Right kidney (tissue), 9 donors: ENCODE measurements at places on chromosomes 6 and 20.
A peak's percentile ranks its signal among the peaks of the same experiment; 100 is the strongest.

- no peak for DNase-seq
These were observed 114.8 kb downstream of the SCML4 start for GRCh38 chr6:107709341-107709740.

DNA sequence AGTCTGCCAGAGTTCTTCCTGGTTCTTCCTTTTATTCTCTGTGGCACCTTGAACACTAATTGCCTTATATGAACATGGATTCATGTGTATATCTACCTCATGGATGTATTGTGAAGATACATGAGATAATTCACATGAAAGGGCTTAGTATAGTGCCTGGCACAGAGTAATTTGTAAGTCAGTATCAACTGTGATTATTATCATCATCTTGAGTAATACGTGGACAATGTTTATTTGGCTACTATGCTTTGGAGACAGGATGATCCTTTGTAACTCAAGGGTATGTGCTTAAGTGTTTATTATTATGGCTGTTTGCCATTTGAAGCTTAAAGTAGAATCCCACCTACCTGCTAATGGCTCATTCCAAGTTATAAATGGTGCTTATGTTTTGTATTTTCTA, 16.0 kb downstream of the DOP1A start:
- no peak for DNase-seq

GRCh38 chr20:59802471-59803221, 130.8 kb downstream of the SYCP2 start:
- no peak for DNase-seq

GRCh38 chr6:126017668-126018067, 31.3 kb downstream of the TRMT11 start:
- no peak for DNase-seq

- no peak for DNase-seq
These were observed 518.9 kb upstream of the JARID2 start for GRCh38 chr6:14726816-14727493.

GRCh38 chr6:31403283-31404060, at the start of gene MICA:
MICA (plus strand) TSS chr6:31403595; CDS start chr6:31403633, 38 bp downstream.
- DNase-seq = peak; percentile 84

DNA sequence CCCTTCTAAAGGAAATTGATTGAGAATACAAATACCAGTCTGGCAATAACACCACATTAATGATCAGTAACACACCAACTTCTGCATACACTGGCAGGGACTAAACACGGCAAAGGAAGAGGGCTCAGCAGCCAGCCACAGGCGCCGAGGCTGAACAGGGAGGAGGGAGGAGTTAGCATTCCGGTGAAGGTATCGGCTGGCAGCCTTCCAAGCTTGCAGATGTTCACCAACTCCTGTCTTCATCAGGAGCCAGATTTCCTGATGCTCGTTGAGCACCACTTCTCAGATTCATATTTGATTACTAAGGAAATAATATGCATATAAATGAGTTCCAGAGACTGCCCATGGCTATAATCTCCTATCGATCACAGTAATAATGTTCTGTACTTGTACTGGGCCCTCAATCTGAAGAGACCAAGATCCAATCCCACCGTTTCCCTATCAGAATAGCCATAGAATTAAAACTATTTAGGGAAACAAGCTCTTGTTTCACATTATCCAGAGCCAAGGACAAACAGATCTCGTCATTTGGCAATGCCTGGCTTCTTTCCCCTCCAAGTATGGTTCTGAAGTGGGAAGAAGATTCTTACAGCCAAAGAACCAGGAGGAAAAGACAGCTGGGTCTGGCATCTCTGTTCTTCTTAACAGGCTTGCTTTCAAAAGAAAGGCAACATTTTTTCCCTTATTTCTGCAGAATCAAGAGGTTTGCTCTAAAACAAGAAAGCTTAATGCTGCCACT, 42.2 kb downstream of the GFOD1 start:
- no peak for DNase-seq

DNA sequence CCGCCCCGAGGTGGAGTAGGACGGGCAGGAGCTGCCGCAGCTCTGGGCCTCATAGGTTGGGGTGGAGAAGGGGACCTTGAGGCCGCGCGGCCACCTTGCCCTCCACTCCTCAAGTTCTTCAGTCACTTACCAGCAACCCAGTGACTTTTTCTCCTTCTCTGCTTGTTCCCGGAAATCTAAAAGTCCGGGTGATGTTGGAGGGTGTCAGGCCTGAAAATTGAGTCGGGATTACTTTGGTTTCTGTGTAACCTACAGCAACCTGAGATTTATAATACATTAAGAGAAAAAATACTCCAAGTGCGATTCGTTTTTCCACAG, 338 bp downstream of the RWDD1 start:
- DNase-seq = no peak

GRCh38 chr6:157607317-157608109, 215.5 kb upstream of the SNX9 start:
- no peak for DNase-seq

DNA sequence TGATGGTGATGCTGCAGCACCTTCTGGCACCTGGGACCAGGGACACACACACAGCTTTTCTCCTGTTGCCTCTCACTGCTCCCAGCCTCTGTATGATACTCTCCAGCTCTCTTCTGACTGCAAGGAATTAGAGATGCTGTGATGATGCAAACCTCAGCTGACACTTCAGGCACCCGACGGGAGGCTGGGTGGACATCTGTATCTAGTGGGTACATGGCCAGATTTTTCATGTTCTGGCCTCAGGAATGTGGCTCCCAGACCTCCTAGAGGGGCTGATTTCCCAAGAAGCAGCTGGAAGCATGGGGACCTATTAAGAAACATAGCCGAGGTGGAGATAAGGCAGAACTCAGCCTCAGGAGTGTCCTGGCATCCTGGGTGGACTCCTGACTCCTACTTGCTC, 6.8 kb upstream of the EPB41L1 start:
- no peak for DNase-seq

- DNase-seq = no peak
These were observed 134.2 kb downstream of the CARMIL1 start for GRCh38 chr6:25413207-25413905.

- DNase-seq = no peak
These were observed 454.9 kb downstream of the BTBD3 start for GRCh38 chr20:12372557-12372956.

GRCh38 chr6:133187657-133188453, 53.3 kb upstream of the EYA4 start:
- DNase-seq = no peak

DNA sequence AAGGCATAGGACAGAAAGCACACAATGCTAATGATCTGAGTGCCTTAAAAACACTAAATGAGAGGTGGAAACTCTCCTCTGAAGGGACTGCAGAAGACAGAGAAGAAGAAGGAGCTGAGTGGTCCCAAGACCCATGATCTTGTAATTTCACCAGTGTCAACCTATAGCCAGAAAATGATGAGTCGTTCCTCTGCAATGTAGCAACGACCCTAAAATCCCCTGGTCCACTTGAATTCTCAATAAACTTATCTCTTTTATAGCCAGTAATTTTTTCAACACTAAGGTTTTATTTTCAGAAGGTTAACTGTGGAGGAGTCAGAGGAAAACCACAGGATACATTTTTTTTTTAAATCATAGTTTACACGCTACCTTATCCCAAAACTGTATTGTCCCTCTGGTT, 490.6 kb upstream of the MARCKS start:
- no peak for DNase-seq

- DNase-seq = no peak
These were observed 5.1 kb downstream of the BPIFB2 start for GRCh38 chr20:33012327-33013189.

- DNase-seq = no peak
These were observed 3.0 kb downstream of the TCEA2 start for GRCh38 chr20:64065974-64066343.

DNA sequence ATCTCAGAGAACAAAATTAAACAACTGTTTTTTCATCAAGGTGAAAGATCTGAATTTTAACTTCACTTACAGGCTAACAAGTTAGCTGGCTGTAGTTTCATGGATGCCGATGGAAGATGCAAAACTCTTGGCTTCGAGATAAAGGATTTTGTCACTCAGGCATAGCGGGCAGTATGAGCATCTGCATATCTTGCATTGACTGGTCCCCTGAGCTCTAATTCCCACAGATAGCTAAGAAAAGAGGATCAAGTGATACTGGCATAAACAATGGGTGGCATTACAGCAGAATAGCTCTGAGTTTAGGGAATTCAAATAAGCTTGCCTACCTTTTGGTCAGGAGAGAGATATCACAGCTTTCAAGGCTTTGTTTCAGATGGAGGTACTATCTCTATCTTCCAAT, 1.8 kb upstream of the CLVS2 start:
- DNase-seq = no peak

- DNase-seq = no peak
These were observed 262.0 kb downstream of the CDC5L start for GRCh38 chr6:44649365-44650025.

- no peak for DNase-seq
These were observed 18.5 kb upstream of the FOXC1 start for GRCh38 chr6:1591243-1591642.

DNA sequence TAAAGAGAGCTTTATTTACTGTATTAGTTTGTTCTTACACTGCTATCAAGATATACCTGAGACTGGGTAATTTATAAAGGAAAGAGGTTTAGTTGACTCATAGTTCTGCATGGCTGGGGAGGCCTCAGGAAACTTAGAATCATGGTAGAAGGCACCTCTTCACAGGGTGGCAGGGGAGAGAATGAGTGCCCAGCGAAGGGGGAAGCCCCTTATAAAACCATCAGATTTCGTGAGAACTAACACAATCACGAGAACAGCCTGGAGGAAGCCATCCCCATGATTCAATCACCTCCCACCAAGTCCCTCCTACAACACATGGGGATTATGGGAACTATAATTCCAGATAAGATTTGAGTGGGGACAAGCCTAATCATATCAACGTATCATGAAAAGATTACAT, 27.2 kb downstream of the ARID1B start:
- DNase-seq = no peak

DNA sequence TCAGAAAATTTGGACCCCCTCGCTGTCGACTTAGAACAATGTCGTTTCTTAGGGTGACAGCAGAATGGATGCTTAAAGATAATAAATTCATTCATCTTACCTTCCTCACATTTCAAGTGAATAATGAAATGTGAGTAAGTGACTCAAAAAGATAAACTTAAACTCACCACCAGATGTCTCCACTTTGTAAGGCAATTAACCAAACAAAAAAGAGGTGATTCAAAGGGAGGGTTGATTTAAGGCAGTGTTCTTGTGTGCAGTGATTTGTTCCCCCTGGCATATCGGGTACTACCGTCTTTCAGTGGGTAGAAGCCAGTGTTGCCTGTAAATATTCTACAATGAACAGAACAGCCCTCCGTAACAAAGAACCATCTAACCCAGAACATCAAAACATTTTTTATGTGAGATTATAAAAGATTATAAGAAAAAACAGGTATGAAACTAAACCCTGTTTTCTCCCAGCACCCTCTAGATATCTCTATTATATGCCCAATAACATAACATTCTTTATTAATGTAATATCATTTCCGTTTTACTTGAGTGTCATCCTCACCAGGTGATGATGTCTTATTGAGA, 589.7 kb downstream of the CBLN4 start:
- no peak for DNase-seq

DNA sequence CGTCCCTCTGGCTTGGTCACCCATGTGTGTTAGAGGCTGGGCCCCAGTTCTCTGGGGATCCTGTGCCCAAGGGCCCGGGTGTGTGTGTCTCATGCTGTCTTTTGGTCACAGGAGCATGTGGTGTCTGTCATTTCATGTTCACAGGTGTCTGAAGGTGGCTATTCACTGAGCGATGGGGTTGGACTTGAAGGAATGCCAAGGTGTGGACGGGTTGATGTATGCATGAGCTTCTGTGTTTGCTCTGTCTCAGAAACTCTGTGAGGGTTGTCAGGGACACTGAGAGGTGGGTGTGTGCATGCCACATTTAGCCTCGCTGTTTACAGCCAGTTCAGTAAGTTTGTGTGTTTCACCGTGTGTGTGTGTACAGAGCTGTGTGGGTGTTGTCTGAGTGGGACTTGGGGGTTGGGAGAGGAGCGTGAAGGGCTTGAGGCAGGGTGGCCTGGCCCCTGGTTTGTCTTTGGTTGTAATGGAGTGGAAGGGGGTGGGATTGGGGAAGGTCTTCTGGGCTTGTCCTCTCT, 1.2 kb downstream of the DDR1 start:
- DNase-seq = no peak

DNA sequence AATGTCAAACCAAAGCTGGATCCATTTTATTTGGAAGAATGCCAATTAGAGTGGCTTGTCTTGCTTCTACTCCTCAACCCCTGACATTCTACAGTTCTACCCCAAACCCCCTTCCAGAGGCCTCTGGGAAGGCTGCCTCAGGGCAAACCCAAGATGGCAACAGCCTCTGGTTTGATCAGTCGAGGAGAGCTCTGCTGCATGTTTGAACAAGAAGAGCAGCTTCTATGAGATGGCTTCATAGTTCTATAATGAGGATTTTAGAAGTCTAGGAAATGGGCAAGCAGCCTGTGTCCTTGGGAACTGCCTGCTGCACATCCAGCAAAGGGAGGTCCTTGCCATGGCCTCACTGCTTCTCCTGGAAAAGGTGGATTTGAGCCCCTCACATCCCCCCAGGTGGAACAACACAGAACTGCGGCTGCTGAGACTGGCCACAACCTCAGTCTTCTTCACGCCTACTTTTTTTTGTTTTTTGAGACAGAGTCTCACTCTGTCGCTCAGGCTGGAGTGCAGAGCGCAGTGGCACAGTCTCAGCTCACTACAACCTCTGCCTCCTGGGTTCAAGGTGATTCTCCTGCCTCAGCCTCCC, 37.9 kb downstream of the ZC3H12D start:
- DNase-seq = no peak

DNA sequence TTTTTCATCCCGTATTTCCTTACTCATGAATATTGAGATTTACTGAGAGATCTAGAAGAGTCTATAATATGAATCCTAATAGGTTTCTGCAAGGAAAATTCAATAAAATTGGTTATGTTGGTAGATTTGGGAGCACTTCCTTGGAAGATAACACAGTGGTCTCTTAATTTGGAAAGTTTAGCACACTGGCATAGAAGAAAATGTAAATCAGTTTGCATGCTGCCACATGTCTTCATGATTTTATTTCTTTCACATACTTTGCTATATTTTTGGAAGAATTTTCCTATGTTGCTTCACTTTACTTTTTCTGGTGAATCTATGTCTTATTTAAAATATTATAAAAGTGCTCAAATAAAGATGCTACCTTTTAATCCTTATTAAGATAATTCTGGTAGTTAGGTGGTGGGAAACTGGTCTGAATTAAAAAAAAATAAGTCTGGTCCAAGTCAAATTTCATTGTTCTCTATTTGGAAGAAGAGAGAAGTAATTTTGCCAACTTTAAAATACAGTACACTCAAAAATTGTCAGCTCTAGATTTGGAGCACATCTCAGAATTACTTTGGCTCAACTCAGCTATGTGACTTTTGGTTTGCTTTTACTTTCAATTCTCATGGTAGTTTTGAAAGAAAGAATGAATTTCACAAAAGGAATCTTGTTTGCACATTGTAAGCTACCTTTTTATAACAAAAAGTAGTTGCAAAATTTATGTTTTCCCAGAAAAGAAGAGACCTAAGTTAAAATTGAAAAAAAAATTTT, 197.3 kb downstream of the CENPW start:
- no peak for DNase-seq

- DNase-seq = no peak
These were observed 8.9 kb downstream of the SIRPA start for GRCh38 chr20:1904135-1904534.
